ENCODE measurements at places on chromosomes 5 and 9.

DNA sequence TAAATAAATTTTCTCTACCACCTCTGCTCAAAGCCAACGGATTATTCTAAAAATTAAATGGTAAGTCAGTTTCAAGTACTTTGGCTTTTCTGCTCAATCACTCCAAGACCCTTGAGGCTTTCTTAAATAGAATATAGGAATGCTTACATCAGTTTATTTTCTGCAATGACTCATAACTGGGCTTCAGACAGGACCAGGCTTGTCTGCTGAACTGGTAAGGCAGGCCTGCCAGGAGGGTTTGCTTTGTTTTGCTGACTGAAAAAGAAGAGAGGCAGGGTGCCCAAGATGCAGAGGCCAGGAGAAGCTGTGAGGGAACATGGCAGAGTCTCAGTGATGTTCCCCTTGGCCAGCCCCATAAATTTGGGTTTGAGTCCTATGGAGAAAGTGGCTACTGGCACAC, 60.3 kb upstream of the EPB41L4A start:
- DNase-seq, result no peak

DNA sequence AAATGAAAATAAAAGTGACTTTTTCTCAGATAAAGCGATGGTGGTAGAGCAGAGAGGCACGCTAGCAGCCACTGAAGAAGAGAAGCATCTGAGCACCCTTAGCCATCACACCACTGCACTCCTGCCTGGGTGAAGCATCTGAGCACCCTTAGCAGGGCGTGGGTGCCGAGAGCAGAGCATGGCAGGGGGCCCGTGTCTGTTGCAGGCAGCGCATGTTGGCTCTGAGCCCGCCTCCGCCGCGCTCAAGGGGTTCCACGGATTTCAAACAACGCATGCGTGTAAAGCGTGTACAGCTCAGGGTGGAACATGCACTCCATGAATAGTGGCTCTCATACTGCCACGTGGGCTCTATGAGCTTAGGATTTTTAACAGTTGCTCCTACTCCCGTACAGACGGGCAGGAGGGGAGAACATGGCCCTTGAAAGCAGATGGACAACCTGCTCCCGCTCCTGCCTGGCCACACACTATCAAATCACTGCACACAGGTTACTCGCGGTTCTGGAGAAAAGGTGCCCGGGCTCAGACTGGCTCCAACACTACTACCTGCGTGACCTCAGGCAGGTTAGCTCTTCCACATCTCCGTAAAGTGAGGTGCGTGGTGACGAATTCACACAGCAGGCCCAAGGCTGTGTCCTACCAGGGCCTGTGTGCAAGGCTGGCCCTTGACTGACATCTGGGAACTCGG, 12.1 kb downstream of the LRRC14B start:
- DNase-seq, result no peak

DNA sequence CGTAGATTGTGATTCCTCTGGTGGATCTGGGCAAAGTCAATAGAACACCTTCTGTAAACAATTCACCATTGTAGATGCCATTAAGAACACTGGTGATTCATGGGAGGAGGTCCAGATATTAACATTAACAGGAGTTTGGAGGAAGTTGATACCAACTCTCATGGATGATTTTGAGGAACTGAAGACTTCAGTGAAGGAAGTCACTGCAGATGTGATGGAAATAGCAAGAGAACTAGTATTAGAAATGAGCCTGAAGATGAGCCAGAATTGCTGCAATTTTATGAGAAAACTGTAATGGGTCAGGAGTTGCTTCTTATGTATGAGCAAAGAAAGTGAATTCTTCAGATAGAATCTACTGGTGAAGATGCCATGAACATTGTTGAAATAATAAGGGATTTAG, 26.9 kb downstream of the TCERG1 start:
- no peak for DNase-seq

DNA sequence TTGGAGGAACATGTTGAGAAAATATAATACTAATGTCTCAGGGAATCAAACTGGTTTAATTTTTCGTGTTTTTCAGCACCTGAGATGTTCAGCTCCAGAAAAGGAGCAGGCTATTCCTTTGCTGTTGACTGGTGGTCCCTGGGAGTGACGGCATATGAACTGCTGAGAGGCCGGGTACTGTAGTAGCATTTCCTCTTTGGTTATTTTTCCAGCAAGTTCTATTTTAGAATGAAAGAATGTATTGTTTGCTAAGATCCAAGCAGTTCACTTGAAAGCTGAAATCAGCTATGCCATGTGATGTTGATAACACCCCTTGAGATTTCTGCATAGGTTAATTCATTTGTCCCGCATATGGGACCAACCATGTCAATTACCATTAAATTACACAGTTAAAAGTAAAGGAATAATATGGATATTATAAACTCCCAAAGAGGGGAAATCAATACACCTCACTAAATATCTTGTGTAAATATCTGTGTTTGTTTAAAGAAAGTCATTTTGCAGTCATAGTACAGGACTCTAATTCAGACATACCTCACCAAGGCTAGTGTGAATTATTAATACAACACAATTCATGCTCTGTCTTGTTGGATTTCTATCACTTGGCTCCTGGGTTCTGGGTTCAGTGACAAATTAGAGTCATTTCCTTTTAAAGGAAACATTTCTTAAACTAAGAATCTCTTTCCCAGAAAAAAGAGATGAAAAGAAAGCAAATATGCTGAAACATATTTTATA, 126.8 kb downstream of the STK32A start:
- no peak for DNase-seq

DNA sequence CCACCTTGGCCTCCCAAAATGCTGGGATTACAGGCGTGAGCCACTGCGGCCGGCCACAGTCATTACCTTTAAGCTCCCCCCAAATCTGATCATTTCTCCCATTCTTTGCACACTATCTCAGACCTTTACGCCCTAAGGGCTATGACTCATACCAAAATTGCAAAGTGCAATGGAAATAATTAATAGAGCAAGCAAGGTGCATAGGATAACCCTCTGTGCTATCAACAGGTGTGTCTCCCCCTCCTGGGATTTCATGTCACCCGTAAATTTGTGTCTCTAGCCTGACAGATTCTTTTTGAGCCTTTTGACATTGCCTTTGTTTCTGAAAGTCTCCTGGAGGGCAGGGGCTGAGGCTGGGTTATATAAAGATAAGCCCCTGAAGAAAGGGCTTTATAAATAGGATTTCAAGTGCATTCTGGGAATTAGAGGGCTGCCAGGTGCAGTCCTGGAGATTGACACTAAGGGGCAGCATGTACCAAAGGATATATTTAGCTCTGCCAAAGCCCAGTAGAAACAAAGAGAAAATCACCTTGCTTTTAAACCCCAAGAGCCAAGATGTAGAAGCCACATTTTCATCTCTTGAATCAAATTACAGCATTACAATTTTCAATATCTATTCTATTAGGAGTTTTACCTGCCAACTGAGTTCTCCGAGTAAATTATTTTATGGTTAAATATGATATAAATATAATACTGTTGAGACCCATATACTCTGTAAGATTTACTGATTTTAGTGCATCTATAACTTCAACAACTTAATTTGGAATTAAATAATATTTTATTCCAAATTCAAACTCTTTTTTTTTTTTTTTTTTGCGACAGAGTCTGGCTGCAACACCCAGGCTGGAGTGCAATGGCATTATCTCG, 18.2 kb downstream of the S100Z start:
- peak; percentile 73 for DNase-seq

GRCh38 chr5:155147222-155147621, 133.7 kb downstream of the KIF4B start:
- no peak for DNase-seq

GRCh38 chr5:57172466-57173318, 1.2 kb upstream of the GPBP1 start:
- peak; percentile 62 for DNase-seq

Measured in hematopoietic multipotent progenitor cell treated with erythropoietin and hydrocortisone succinate and interleukin-3 and kit ligand, for 17 days (in vitro differentiated cells).